ENCODE measurements at places on chromosomes 7 and 10.
A peak's percentile ranks its signal among the peaks of the same experiment; 100 is the strongest.

GRCh38 chr10:48556713-48557112, 48.2 kb downstream of the ARHGAP22 start:
- no peak for DNase-seq

DNA sequence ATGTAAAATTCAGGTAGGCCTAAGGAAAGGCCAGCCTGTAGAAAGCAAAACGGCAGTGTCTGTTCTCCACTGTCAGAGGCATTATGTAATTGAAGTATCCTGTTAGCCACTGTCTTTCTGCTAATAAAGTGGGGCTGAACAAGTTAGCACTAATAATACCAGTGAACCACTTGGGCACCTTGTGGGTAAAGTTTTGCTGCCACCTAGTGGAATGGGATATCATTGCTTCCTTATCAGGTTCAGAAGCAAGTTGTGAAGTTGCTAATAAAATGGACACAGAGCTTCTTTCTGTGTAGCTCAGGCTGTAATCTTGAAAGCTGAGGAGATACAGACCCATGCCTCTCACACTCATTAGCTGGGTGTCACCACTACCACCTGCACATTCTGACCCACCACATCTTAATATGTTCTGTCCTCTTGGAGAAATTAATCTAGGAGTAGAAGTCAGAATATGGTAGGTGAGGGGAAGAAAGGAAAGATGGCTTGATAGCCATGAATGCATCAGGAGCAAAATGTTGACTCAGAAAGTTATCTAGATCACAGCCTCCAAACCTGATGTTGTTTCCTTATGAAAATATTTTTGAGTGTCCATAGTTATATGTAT, 175.1 kb downstream of the SEPTIN7 start:
- peak; percentile 23 for DNase-seq

DNA sequence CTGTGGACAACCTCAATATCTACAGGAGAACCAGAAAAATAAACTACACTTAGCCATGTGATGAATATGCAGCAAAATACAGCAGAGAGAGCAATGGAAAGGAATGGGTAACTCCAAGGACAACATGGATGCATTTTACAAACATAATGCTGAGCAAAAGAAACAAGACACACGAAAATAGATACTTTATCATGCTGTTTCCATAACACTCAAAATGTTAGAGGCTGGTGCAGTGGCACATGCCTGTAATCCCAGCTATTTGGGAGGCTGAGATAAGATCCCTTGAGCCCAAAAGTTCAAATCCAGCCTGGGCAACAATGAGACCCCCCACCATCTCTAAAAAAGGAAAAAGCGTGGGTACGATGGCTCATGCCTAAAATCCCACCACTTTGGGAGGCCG, 8.3 kb downstream of the BCL7B start:
- no peak for DNase-seq

GRCh38 chr10:132916956-132917666, 25.3 kb downstream of the CFAP46 start:
- DNase-seq: no peak

DNA sequence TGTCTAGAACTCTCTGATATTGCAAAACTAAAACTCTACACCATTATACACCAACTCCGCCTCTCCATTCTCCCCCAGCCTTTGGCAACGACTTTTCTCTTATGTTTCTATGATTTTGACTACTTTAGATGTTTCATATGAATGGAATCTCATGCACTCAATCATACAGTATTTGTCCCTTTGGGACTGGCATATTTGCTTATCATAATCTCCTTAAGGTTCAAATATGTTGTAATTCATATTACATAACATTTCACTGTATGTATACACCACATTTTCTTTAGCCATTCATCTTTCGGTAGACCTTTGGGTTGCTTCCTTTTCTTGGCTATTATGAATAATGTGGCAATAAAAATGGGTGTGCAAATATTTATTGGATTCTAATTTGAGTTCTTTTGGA, 164.4 kb downstream of the ARL4A start:
- DNase-seq: no peak

GRCh38 chr7:114158275-114158674, 239.5 kb upstream of the PPP1R3A start:
- no peak for DNase-seq

DNA sequence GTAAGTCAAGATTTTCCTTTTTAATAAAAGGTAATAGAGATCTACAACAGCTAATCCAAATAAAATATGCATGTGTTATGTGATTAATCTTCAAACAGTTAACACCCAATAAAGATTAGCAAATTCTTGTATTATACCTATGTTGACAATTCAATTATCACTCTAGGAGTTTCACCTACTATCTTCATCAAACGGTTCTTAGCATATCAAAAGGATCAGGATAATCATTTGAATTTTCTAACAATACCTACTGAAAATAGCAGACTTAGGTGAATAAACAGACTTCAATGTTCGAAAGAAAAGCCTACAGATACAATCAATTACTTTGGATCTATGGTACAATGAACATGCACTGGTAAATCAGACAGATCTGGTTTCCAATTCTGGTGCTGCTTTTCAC, 268.3 kb downstream of the CACNA2D1 start:
- no peak for DNase-seq

- no peak for DNase-seq
These were observed 24.2 kb downstream of the ZNF25 start for GRCh38 chr10:37952043-37952755.

DNA sequence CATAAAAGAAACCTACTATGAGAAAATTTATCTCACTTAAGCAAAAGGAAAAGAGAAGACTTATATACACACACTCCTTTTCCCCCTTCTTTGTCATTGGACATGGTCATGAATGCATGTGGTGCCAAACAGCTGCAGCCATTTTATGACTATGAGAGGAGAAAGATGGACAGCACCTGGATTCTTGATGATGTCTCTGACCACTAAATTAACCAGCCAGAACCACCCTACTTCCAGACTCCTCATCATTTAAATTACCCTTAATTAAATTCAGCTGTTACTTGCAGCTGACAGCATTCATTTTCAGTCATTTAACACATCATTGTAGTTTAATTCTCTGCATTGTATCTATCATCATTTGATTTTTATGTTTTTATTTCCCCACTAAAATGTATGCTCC, 379.0 kb upstream of the HPS1 start:
- no peak for DNase-seq

- DNase-seq: no peak
These were observed 1194.4 kb upstream of the SORCS1 start for GRCh38 chr10:108358912-108359311.

- no peak for DNase-seq
These were observed 4.9 kb downstream of the PRTFDC1 start for GRCh38 chr10:24947304-24948097.

- DNase-seq: no peak
These were observed 3.6 kb downstream of the HELLS start for GRCh38 chr10:94549221-94549620.

GRCh38 chr10:11003679-11004078, 14.0 kb upstream of the CELF2 start:
- no peak for DNase-seq

DNA sequence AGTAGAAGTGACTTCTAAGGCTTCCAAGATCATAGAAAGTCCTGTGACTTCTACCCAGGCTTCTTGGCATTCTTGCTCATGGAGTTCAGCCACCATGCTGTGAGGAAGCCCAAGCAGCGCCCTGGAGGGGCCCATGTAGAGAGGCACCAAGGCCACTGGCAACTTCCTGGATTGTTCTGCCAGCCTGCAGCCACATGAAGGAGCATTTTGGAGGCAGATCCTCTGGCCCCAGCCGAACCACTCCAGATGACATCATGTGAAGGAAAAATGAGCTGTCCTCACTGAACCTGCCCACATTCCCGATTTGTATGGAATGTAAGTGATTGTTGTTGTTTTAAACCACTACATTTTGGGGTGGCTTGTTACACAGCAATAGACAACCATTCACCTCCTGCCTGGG, 51.5 kb upstream of the MNX1 start:
- DNase-seq: no peak

GRCh38 chr7:34184466-34184865, 279.1 kb downstream of the BMPER start:
- no peak for DNase-seq

DNA sequence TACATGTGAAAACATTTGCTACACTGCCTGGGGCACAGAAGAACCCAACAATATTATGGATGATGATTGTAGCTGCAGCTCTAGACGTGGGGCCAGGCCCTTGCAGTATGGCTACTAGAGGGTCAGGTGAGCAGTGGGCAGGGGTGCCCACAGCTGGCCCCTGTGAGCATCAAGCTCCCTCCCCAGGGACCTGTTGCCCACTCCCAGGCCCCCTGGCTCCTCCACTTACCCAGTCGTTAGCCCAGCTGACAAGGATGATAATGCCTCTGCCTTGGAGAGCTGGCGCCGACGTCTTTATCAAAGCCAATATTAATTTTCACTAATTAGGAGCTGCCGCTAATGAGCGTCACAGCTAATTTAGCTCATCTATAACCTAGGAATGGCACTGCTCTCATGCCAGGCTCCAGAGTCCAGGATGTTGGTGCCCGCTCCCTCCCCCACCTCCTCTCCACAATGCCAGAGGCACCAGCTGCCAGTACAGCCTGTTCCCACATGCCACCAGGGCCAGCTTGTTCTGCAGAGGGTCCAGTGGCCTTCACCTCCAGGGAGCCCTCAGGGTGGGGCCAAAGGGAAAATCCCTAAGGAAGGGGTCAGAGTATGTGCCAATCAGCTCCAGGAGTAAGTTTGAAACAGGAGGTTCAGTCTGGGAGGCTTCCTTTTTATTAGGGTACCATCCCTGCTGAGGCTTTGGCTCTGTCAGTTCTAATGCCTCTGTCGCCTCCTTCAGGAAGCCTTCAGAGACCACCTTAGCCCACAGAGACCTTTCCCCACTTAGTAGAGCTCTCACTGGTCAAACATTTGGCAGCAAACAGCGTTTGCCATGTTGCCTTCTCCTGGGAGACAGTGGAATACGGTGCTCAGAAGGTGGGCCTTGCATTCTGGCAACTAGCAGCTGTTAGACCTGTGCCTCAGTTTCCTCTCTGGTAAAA, 77.2 kb downstream of the CDH23 start:
- DNase-seq: no peak

- no peak for DNase-seq
These were observed 217.8 kb downstream of the PTPRN2 start for GRCh38 chr7:158369866-158370265.

- DNase-seq: no peak
These were observed 723.5 kb upstream of the GALNT17 start for GRCh38 chr7:70408477-70408876.

DNA sequence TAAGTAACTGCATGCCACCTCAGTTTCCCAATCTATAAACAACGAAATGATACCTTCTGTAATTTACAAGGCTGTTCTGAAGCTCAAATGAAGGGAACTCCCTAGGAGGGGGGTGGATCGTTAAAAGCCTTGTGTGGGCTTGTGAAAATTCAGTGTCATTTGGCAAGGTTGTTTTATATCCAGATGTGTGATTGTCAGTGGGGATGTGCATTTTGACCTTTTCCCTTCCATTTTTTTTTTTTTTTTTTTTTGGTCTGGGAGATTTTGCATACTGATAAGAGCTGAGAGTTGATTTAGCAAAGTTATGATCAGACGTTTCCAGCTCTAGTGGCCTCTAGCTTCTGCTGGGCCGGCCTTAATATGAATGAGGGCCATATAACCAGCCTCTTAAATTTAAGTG, 22.8 kb downstream of the CREB5 start:
- no peak for DNase-seq
